ENCODE measurements at places on chromosomes 7 and 10.

DNA sequence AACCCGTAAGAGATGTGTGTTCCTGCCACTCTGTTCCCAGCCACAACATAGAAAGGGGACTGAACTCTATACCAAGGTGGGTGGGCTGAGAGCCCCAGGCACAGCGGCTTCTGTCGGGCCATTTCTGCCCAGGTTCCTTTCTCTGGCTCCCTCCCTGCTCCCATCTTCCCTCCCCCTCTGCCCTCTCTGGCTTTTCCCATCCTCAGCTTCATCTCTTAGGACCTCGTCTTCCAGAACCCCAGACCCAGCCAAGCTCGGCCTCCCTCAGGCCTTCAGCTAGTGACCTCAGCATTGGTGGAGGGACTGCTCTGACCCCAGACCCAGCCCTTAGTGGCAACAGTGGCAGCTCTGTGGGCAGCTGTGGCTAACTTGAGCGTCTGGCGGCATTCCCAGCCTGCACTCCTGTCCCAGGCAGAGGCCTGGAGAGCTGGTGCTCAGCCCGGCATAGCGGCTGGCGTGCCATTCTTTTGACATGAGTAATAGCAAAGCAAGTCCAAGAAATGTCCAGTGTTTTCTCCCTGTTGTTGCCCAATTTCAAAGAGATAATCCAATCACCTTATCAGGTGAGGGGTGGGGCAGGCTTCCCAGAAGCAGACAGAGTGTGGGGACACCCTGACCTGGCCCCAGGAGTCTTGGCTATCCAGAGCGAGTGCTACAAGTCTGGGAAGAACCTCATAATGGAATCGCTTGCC lies 15.9 kb downstream of the PTPRE start:
- DNase-seq, result peak; percentile 30

DNA sequence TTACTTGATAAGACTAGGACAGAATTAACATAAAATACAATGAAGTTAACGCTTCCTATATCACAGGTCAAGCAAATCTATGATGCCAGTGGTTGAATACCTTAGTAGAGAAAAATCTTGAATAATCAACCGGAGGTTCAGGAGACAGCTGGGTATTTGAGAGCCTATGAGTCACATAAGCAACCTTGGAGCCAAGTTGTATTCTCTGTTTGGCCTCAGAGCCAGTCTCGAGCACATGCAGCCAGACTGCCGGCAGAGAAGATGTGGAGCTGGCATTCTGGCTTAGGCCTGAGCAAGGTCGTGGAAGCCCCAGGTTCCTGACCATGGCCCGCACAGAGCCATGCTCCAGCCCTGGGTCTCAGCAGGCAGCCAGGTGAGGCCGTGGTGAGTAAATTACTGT lies 90.3 kb downstream of the FAM204A start:
- peak; percentile 70 for DNase-seq

- peak; percentile 54 for DNase-seq
Observed at GRCh38 chr7:48274662-48275061, 103.4 kb downstream of the ABCA13 start.

- DNase-seq, result no peak
Observed at GRCh38 chr7:101104799-101105198, 19.5 kb downstream of the TRIM56 start.

- no peak for DNase-seq
Observed at GRCh38 chr10:7302392-7302906, 108.4 kb downstream of the SFMBT2 start.

DNA sequence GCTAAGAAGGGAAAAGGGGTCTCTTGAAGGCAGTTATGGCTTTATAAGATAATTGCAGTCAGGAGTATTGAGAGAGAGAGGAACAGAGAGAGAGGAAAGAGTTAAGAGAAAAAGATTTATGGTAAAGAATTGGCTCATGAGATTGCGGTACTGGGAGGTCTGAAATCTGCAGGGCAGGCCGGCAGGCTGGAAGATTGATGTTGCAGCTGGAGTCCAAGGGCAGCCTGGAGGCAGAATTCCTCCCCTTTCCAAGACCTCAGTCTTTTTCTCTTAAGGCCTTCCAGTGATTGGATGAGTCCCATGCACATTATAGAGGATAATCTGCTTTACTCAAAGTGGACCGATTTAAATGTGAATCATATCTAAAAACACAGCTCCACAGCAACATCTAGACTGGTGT lies 68.4 kb downstream of the HACD1 start:
- DNase-seq, result no peak

GRCh38 chr10:123147635-123148413 lies at the start of gene HMX2:
HMX2 (plus strand) TSS chr10:123148136; CDS start chr10:123148379, 243 bp downstream.
- DNase-seq, result no peak

- no peak for DNase-seq
Observed at GRCh38 chr7:91066627-91067026, 197.6 kb upstream of the FZD1 start.

DNA sequence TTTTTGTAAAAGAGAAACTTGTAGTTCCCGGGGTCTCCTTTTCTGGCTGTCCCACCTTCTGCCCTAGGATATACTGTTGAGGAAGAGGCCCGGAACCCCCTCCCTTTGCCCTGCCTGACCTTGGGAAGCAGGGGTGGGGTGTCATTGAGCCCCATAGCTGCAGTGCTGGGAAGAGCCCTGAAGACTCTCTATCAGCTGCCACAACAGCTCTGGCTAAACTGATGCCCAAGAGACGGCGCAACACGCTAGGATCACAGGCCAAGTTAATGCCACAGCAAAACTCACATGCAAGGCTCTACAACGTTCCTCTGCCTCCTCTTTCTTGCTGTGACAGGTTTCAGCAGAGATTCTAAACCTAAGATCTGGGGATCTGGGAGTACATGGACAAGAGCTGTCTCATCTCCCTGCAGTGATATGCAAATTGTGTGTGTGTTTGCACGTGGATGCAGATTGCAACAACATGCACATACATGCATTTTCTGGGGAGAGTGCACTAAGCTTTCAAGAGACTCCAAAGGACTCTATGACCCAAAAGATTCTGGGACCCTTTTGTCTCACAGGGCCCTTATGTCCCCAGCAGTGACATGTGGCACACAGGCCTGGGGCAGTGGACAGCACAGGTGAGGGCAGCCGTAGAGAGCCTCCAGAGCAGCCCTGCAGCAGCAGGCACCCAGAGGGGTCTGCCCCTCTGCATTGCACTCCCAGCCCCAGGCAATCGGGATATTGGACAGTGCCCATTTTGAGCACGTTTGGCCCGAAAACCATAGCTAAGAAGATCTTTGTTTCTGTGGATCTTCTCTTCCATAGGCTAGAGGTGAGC lies 2.5 kb downstream of the RASSF4 start:
- DNase-seq, result no peak

DNA sequence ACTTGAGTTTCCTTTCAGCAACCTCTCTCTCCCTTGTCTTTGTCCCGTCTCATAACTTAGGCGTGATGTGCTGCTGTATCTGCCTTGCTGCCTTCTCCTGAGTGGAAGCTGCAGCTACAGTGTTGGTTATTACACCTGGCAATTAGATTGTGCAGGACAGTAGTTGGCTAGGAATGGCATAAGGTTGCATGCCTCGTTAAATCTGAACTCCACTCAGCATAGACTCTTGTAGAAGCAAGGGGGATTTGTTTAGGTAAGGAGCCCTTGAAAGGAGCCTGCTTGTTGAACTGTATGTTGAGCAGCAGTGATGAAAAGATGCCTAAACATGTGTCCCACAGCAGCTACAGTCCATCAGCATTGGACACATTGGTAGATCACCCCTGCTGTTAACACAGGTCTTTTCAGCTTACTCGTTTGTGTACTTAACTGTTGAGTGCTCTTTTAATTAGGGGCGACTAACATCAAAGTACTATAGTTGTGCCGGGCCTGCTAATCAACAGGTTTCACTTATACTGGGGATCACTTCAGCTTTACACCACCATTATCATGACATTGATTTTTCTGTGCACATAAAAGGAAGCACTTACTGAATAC lies 225.0 kb downstream of the AUTS2 start:
- no peak for DNase-seq

DNA sequence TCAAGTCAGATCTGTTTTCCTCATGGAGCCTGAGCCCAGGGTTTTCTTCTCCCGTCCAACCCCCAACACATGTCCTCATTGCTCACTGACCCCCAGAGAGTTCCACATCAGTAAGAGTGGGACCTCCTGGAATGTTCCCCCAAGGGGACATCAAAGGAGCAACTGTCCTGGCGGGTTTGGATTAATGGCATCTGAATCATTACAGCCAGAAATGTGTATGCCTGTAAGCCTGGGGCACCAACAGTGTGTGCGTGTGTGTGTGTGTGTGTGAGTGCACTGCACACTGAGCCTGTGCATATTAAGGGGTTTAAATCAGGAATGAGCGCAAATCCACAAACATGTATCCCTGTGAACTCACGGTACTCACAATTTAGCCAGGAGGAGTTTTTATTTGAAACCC lies 222.3 kb downstream of the PLXNA4 start:
- no peak for DNase-seq

Data from GM03348 (cell line).